ENCODE measurements at places on chromosomes 1 and 21. TPM values are rescaled to one million over a fixed set of nuclear protein-coding genes. Genes with fewer than 3 reads are reported as not detected.

DNA sequence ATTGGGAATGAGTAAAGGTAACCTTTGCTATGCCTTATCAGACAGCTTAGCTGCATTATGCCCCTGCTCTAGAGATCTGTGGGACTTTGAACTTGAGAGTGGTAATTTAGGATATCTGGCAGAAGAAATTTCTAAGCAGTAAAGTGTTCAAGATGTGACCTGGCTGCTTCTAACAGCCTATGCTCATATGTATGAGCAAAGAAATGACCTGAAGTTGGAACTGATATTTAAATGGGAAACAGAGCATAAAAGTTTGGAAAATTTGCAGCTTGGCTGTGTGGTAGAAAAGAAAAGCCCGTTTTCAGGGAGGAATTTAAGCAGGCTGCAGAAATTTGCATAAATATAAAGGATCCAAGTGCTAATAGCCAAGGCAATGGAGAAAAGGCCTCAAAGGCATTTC is 90.4 kb downstream of the HHIPL2 start:
- no peak for DNase-seq

DNA sequence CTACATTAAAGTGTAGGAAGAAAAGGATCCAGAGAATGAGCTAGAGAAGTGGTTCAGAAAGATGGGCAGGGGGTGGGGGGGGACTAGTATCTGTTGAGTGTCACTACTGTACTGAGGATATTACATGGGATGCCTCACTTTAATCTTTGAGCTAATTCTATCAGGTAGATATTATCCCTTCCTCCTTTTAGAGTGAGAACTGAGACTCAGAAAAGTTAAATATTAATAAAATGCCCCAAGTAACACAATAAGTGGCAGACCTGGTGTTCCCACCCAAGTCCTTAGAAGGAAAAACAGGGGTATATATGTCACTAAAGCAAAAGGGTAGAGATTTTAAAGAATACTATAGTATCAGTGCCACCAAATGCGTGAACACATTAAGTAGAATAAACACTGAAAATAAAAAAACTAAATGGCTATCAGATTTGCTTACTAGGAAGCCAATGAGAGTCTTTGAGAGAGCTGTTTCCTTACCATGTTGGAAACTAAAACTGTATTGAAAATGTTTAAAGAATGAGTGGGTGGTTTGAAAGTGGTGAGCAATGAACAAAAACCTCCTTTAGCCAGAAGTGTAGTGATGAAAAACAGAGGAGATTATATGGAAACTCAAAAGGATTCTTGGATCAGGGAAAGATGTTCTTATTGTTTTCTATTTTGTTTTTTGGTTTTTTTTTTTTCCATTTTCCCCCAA is 230.8 kb downstream of the BARHL2 start:
- no peak for DNase-seq

DNA sequence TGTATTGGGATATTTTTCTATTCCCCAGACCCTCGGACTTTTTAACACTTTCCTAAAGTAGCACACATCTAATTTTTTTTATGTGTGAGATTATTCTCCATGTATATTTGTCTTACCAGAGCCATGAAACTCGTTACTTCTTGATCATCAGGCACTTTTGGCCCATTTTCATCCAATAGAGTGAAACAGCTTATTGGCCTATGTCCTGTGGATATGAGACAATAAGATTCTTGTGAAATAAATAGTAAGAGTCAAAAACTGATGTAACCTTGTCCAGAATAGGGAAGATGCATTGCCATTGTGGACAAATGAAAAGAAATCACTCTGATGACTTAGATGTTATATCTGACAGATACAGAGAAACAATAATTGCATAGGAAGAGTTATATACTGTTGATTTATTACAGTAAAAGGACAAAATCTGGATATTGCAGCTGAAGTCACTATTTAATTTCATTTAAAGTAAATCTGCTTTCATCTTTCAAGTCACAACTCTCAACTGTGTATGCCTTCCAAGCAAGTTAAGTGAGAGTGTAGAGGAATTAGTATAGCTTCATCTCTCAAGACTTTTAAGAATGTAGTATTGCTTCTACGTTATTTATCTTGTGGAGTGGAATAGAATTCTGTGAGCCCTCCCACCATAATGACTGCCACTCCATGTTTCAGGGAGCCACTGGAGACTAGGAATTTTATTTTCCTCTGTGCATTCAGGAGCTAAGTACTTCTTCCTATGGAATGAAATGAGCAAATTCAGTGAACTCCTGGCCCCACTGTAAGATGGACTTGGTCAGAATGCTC is 86.9 kb downstream of the ADAMTS1 start:
- no peak for DNase-seq

DNA sequence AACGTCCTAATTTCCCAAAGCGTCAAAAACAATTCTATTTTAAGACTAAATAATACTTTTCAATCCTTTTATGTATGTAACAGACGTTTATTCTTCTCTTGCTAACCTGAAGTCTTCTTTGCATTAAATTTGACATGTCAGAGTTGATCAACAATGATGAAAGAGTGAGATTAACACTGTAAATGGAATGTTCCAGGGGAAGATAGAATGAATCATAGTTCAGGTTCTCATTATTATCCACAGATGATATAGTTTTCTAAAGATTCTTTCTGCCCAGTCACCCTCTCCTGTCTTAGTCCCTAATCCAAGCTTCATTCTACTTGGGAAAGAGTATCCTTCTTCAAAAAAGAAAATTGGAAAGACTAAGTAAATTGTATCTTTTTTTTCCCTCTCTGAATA is 38.9 kb downstream of the SDCCAG8 start:
- no peak for DNase-seq

- DNase-seq = no peak
These were observed 583.9 kb downstream of the SMYD3 start for GRCh38 chr1:245923215-245923614.

DNA sequence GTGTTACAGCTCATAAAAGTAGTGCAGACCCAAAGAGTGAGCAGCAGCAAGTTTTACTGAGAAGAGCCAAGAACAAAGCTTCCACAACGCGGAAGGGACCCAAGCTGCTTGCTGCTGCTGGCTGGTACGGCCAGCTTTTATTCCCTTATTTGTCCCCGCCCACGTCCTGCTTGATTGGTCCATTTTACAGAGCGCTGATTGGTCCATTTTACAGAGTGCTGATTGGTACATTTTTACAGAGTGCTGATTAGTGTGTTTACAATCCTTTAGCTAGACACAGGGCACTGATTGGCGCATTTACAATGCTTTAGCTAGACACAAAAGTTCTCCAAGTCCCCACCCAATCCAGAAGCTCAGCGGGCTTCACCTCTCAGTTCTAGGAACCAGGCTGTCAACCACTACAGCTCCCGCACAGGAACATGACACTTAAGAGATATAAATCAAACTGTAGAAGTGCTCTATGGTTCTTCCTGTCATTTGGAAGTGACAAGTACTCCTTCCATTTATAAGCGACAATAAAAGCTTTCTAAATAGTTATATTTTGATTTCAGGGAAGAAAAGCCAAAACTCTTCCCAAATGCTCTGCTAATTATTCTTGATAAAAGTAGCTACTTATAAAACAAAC is 28.5 kb downstream of the RNF115 start:
- no peak for DNase-seq

GRCh38 chr1:173996995-173997394 is 25.2 kb downstream of the RC3H1 start:
- no peak for DNase-seq

GRCh38 chr21:16117851-16118590 is 388.2 kb downstream of the USP25 start:
- DNase-seq = no peak

DNA sequence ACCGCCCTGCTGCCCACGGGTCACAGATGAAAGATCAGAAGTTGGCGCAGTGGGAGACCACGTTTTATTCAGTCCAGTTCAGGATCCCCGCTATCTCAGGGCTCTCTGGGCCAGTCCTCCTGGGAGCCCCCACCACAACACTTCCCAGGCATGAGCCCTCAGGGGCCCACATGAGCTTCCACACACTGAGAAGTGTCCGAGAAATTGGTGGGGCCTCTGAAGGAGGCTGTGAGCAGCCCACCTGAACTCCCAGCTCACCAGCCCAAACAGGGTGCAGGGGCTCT is 12.1 kb downstream of the TRIM46 start:
- no peak for DNase-seq

DNA sequence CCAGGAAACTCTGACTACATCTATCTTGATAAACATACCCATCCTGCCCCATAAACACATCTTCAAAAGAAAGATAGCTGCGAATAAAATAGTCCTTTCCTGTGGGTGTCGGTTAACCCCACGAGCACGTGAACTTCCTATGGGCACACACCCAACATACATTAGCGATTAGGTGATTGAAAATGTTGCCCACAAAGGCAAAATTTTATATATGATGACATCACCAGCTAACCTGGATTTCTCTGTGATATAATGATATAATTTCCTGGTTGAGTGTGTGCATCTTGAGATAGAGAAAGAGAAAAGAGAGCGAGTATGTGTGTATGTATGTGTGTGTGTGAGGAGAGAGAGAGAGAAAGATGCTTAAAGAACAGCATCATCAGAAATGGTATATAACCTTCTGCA is 296.1 kb downstream of the PTPRC start:
- peak; percentile 57 for DNase-seq

DNA sequence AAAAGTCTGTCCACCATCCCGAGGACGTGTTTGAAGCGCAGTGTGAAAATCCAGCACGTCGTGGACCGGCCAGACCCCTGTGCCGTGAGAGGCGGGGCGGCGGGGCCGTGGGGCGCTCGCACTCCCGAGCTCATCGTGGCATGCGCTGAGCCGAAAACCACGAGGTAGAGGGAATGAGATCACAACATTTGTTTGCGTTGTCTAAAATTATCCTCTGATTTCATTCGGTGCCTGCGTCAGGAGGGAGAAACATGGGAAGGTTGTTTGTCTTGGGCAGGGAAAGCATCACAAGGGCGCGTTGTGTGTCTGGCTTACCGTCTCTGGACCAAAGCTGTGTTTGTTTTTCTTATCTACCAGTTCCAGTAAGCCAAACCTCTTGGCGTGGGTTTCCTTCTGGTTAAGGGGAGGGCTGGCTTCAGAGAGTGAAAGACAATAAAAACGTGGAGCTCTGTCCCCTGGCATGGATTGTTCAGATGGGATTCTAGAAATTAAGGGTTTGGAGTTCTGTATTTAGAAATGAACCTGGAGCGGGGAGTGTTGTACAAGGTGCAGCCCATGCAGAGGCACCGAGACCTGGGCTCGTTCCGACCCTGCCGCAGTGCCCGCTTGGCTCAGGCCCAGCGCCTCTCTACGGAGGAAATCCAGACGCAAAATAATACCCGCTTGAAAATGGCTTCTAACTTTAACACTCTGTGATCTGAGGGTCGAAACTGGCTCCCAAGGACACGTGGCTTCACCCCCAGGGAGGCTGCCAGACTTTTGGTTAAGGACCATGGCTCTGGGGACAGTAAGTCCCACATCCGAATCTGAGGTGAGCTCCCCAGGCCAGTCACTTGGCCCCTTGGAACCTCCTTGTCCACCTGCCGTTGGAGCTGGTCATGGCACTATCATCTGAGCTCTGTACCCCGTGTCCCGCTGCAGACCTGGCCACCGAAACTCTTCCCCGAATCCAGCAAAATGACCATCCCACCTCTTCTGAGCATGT is 68.7 kb upstream of the FAM3B start:
- no peak for DNase-seq

DNA sequence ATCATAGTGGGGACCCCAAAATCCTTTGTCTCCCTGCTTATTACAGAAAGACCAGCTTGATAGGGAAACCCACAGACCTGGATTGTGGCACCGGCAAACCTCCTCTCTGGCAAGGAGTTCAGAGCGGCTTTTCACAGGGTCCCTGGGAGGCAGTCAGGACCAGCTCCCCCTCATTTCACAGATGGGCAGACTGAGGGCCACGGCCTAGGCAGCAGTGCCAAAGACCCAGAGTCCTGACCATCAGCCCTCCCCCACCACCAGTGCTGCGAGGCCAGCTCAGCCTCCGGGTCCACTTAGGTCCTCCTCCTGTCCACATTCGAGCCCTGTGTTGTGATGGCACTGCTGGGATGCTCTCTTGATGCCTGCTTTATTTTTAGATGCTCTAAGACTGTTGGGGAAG is 57.2 kb downstream of the CAMK2N1 start:
- DNase-seq = no peak

- DNase-seq = no peak
These were observed 2.3 kb upstream of the TCP10L start for GRCh38 chr21:32587651-32588050.

- no peak for DNase-seq
These were observed 91.7 kb downstream of the COL24A1 start for GRCh38 chr1:86064899-86065298.

- DNase-seq = no peak
These were observed 2.5 kb downstream of the FCRL4 start for GRCh38 chr1:157595356-157595755.

DNA sequence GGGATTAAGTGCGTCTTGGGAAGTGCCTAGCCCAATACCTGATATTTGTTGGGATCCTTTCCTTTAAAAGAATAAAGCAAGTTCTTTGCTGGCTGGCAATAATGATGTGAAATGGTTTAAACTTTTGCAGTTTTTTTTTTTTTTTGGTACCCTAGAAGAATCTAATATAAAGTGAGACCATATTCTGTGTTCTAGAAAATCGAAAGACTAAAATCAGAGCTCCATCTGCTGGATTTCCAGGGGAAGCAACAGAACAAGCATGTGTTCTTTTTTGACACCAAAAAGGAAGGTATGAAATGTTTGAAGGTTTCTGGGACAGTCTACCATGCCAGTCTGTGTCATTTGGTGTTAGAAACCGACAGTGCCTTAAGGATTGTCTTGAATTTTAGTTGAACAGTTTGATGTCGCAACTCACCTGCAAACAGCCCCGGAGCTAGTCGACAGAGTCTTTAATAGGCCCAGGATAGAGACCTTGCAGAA is 6.4 kb downstream of the UTP11 start:
- DNase-seq = peak; percentile 55

DNA sequence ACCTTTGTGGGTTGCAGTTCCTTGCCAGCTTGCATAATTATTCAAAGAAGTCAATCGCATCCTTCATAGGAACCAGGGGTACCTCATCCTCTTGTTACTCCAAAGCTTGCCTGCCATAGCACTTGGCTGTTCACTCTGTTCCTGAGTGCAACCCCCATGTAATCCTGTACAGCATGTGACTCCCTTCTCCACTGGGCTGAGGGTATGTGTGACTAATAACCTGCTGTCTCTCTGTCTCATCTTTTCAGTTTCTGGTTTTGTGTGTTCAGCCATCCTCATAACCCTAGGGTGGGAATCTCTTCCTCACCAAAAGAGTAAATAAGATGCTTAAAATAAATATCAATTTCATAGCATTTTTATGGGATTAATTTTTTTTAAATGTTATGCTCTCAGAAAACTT is 351.9 kb downstream of the S1PR1 start:
- DNase-seq = no peak

The ATP6V1G3 gene
- total RNA-seq = not detected

The RNU1-4 gene
- 3,916 TPM for total RNA-seq

The KIF14 gene
- 0.10 TPM for total RNA-seq

The PDZK1IP1 gene
- total RNA-seq = not detected

The NID1 gene
- total RNA-seq = not detected

The P3R3URF gene
- total RNA-seq = not detected

The NBPF6 gene
- total RNA-seq = not detected

The AADACL4 gene
- not detected for total RNA-seq

The ALX3 gene
- total RNA-seq = not detected

The PGLYRP3 gene
- not detected for total RNA-seq

Data from naive thymus-derived CD8-positive, alpha-beta T cell (primary cell).